ENCODE measurements at places on chromosomes 5 and 9. TPM values are rescaled to one million over a fixed set of nuclear protein-coding genes. Genes with fewer than 3 reads are reported as not detected.

GRCh38 chr5:166562246-166562645 lies 1729.2 kb upstream of the WWC1 start:
- no peak for DNase-seq

The DCTN3 gene
- 109 TPM for total RNA-seq

DNA sequence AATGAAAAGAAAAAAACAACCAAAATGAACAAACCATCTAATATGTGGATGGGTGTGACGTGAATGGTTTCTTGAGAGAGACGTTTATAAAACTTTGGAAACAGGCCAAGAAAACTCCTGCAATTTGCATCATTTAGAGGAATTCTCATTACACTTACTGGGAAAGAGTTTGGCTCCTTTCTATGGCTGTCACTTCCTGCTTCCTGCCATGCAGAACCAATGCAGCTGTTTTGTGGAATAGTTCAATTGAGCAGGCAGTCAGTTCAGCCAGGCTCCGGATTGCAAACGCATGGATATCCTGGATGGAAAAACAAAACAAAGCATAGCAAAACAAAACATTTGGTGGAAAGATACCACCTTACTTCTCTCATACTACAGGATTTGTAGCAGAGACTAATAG lies 36.6 kb downstream of the FAM114A2 start:
- DNase-seq = peak; percentile 32

The SURF1 gene
- total RNA-seq = 42.5 TPM

DNA sequence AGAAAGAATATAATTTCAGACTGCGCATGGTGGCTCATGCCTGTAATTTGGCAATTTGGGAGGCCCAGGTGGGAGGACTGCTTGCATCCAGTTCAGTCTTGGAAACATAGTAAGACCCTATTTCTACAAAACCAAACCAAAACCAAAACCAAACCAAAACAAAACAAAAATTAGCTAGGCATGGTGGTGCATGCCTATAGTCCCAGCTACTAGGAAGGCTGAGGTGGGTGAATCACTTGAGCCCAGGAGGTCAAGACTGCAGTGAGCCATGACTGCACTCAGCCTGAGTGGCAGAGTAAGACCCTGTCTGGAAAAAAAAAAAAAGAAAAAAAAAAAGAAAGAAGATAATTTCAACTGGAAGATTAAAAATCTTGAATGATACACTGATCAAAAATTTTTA lies 137.0 kb upstream of the ACOT12 start:
- no peak for DNase-seq

The POLR3G gene
- 1.0 TPM for total RNA-seq
